ENCODE measurements at places on chromosomes 11 and 22.
A peak's percentile ranks its signal among the peaks of the same experiment; 100 is the strongest.

- no peak for DNase-seq
Observed at GRCh38 chr22:41003066-41003465, 51.9 kb downstream of the RBX1 start.

GRCh38 chr11:19519353-19519752, 193.3 kb upstream of the NAV2 start:
- DNase-seq = no peak

DNA sequence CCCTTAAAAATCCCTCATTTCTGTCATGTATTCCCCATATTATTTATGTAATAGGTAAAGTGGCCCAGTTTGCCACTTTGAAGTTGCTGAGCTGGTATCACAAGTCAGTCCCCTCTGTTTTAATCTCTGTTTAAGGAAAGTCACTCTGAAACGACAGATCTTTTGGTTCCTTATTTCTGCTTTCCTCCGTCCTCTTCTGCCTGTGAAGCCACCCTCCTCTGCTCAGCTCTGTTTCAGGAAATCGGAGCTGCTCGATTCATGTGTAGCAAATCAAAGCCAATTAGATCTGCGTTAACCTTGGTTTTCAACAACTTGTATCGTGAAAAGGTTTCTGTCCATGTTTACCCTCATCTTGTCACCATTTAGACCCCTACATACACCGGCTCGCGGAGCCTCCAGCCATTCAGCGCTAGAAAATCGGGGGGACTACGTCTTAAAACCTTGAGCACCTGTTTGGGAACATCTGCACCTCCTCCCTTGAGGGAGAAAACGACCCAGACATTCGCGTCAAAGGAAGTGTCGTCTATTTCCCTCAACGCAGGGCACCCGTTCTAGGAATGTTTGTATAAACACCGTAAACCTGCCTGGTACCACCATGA, 576 bp upstream of the SC5D start:
- DNase-seq = no peak

- DNase-seq = no peak
Observed at GRCh38 chr11:67558084-67558772, 25.4 kb upstream of the GSTP1 start.

DNA sequence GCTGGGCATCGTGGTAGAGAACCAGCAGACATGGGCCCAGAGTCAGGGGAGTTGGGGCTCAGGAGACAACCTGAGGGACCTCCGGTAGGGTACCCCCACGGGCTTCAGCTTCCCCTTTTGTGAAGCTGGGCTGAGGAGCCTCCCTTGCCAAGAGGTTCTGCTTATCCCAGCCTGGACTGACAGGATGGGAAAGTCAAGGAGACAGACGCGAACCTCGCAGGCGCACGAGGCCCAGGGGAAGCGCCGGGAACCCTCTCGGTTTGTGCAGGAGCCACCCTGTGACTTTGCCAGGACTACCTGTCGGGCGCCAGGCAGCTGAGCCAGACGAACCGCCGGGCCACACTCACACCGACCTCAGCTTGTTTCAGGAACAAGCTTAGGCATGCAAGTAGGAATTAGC, 566.1 kb downstream of the BRD1 start:
- DNase-seq = peak; percentile 68

DNA sequence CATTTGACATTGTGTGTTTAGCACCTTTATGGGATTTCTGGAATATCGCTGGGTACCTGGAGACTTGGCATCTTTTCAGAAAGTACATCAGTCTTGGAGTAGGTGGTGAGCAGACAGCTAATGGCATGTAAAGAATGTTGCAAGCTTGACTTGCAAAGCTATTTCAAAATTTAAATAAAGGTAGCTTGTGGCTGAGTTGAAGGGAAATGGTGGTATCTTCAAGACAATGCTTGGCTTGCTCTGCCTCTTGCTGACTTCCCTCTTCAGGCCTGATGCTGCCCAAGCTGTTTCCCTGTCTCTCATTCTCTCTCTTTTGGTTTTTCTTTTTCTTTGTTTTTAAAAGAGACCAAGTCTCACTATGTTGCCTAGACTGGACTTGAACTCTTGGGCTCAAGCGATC, 13.2 kb downstream of the ZNRF3 start:
- no peak for DNase-seq

DNA sequence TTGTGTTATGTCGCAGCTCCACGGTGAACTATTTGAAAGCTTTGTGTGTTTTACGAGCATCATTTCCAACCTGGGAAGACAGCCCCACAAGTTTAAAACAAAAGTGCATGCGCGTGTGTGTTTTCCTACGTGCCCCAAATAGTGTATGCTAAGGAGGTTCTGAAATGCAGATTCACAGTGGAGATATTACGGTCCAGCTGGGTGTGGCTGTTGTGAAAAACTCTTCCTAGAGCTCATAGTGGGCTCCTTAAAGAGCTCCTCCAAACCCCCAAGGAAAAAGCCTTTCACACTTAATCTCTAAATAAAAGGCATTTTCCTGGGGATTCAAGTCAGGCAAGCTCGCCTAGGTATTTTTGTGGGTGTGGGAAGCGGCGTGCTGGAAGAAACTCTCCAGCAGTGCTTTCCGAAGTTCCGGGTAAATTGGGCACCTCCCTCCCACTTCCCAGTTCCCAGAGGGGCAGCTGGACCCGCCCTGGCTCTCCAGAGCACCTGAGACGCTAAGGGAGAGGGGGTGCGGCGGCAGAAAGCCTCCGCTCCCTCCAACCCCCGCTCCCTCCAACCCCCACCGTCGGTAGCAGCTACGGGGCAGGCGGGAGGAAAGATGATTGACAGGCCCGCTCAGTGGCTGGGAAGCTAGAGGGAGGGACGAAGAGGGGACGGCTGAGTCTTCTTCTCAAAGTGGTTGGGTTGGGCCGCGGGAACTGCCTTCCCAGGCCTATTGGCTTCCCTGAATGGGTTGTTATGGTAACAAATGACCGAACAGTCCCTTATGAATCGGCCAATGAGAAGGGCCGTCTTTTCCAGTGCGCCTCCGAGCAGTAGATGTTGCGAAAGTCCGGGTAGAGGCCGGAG, 561 bp upstream of the PCF11 start:
- peak; percentile 100 for DNase-seq

DNA sequence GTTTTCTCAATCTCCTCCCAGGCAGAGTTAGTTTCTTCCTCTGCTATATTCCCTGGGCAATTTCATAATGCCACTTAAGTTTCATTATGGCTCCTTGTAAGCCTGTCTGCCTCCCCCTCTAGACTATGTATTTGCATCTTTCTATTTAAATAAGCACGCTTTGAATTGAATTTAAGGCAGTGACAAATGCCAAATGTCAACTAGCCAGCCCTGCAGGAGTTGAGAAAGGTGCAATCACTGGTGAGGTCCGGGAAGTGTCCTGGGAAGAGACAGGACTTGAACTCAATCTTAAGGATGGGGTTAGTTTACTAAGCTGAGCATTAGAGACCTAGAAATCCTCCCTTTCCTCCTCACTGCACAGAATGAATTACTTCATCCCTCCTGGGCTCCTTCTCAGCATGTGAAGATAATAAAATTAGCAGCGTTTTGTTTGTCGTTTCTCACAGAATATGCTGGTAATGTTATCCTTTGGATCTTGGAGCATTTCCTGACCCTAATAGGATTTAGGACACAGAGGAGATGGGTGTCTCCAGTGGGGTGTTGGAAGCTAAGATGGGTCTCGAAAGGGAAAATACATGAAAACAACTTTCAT, 1.6 kb downstream of the TCP11L1 start:
- DNase-seq = no peak

- DNase-seq = no peak
Observed at GRCh38 chr22:45587638-45588505, 83.8 kb upstream of the ATXN10 start.

DNA sequence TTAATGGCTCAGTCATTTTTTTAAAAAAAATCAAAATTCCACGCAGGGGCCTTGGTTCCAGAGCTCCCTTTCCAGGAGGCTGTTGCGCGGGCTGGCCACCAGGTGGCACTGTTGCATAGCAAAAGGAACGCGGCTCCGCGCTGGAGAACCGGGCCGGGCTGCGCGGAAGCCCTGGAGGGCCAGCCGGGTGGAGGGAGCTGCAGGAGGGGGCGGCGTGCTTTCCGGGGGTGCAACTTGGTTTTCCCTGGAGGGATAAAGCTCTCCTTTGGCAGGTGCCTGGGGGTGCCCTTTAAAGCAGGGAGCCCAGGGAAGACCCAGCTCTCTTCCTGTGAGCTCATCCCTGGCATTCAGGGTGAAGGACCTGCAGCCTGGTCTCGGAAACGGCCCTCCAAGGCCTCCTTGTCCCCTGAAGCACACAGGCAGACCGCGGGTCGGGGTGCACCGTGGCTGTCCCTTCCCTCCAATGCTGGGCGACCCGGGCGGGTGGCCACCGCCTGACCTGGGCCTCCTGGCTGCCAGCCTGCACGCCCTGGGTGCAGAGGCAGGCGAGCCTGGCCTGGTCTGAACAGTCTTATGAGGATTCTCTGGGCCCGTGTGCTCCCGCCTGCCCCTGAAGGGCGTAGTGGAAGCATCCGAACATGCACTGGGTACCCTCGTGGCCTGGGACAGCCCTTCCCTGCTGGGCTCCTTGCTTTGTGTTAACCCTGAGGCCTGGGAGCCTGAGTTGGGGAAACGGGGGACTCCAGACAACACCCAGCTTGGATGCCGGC, 23.4 kb downstream of the KRTAP5-5 start:
- DNase-seq = no peak

Measured in coronary artery (tissue), 2 donors.